ENCODE measurements at places on chromosomes 16 and 17.

GRCh38 chr17:28497931-28498330, 8.2 kb upstream of the FOXN1 start:
- no peak for DNase-seq

DNA sequence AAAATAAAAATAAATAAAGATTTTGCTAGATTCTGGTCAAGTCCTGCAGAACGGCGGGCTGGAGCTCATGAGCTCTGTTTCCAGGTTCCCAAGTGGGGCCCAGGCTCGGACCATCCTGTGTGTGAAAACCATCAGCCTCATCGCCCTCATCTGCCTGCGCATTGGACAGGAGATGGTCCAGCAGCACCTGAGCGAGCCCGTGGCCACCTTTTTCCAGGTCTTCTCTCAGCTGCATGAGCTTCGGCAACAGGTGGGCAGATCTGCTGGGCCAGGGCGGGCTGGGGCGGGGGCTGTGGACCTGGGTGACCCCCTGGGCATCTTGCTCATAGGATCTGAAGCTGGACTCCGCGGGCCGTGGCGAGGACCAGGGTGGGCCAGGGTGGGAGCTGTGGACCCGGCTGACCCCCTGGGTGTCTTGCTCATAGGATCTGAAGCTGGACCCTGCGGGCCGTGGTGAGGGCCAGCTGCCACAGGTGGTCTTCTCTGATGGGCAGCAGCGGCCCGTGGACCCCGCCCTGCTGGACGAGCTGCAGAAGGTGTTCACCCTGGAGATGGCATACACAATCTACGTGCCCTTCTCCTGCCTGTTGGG, 7.8 kb downstream of the WDR81 start:
- no peak for DNase-seq

- no peak for DNase-seq
Measured at GRCh38 chr16:71426069-71426879, 15.6 kb downstream of the TLE7 start.

DNA sequence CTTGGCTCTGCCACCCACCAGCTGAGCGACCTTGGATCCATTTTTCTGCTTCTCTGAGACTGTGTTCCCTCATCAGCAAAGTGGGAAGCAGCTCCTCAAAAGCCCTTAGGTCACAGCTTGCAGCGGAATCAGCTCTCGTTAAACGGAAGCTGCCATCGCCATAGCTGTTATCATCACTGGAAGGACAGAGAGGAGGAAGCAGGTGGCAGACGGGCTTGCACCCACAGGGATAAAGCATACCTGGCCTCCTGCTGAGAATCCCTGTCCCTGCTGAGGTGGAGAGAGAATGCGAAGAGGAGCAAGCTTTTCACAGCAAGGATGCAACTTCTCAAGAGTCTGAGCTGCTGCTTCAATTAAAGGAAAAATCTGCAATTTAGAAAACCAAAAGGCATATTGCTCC, 106.6 kb downstream of the CLEC16A start:
- no peak for DNase-seq

GRCh38 chr16:70565053-70565452, 41.4 kb downstream of the SF3B3 start:
- no peak for DNase-seq

- DNase-seq, result no peak
Measured at GRCh38 chr17:12568358-12569251, 97.1 kb upstream of the MYOCD start.

GRCh38 chr16:50534091-50534490, 14.1 kb upstream of the NKD1 start:
- DNase-seq, result no peak

- DNase-seq, result no peak
Measured at GRCh38 chr17:4808378-4808767, 1.4 kb downstream of the PLD2 start.

GRCh38 chr17:4728124-4728523, 3.1 kb upstream of the MED11 start:
- DNase-seq, result no peak

DNA sequence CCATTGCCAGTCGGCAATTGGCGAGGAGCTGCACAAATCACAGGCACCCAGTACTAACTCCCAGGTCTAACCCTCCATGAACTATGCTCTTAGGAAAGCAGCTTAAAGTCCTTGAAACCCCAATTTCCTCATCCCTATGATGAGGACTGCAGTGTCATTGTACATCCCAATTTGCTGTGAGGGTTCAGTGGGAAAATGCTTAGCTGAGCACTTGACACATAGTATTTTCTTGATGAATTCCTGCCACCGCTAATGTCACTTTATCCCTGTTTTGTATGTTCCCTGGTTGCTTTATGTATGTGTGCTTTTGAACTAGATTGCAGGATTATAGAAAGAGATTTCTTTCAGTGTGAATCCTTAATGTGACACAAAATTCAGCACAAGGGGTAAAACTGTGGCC, 161.5 kb upstream of the RBFOX1 start:
- DNase-seq, result no peak

GRCh38 chr16:724188-725040, 1.8 kb downstream of the CCDC78 start:
- DNase-seq, result no peak

- DNase-seq, result peak; percentile 6
Measured at GRCh38 chr16:68776821-68777485, 39.9 kb downstream of the CDH1 start.

DNA sequence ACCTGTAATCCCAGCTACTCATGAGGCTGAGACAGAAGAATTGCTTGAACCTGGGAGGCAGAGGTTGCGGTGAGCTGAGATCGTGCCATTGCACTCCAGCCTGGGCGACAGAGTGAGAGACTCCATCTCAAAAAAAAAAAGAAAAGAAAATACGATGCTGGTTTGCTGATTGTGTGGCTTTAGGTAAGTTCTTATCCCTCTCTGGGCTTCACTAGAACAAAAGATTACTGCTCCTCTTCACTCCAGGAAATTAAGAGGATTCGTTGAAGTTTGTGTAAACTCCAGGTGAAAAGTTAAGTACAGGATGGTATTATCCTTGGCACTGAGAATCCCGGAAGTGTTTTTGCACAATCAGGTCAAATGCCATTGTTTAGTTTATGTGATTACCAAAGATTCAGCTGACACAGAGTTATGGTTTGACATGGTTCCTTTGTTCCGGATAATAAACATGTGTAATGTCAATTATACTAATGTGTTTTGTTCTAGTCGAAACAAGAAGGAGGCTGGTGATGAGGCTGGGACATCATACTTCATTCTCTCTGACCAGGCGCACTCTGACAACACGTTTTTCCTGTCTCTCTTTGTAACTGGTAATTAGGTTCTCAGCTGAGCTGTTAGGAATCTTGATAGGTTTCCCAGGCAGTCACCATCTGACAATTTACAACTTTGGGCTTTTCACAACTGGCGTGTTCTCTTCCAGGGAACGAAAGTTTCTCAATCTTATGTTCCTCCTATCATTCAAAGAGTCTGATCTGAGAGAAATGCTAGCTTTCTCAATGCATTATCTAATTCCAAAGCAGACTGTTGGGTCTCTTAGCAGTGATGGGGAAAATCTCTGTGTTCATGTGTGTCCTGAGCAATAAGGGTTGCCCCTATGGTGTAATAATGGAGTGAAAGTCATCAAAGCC, 10.8 kb upstream of the TAOK1 start:
- no peak for DNase-seq

DNA sequence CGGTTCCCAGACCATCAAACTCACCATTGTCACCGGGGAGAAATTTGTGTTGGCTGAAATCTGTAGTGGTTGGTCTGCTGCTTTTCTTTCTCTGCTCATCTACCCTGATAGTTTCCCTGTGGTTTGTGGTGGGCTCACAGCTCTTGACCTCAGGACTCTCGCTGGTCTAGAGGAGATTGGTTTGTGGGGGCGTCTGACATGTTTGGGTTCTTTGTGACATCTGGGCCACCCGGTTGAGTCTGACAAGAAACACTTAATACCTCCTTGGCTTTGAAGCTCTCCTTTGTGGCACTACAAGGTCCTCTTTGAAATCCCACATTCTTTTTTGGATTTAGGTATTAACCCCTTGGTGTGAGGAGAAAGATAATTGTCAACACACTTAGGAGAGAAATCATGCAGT, 662.0 kb downstream of the WWOX start:
- no peak for DNase-seq

GRCh38 chr17:27849474-27850185, 43.5 kb downstream of the LYRM9 start:
- DNase-seq, result no peak

GRCh38 chr17:38885728-38886642, 16.1 kb downstream of the LASP1 start:
- DNase-seq, result no peak

DNA sequence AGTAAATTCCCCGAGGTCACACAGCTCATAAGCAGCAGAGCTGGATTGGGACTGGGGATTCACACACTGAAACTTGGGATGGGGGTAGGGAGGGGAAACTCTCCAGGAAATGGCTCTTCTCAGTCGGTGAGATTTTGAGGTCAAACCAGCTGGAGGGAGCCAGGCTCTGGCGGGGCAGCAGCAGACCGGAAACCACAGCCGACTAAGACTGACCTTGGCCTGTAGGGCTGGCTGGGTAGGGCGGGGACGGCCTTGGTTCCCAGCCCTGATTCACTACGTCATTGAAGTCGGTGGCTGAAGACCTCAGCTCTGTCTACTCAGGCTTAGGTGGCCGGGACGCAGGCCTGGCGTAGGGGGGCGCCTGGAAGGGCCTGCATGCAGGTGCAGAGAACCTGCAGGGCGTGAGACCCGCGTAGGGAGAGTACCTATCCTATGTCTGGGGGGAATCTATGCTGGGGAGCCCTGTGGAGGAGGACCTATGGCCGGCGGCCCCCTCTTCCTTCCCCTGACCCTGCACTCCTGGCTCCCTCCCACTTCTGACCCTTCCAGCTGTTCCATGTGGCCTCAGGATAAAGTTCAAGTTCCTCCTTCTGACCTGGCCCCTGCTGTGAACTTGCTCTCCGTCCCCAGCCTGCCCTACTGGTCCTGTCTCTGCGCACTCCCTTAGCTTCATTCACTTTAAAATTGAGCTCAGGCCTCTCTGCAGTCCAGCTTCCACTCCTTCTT, 11.9 kb upstream of the SLC4A1 start:
- DNase-seq, result peak; percentile 10

- no peak for DNase-seq
Measured at GRCh38 chr17:29059281-29059680, 16.3 kb downstream of the PIPOX start.

GRCh38 chr17:3004925-3005324, 58.5 kb downstream of the OR1D5 start:
- no peak for DNase-seq

- peak; percentile 54 for DNase-seq
Measured at GRCh38 chr16:89821438-89822187, 5.2 kb upstream of the FANCA start.

DNA sequence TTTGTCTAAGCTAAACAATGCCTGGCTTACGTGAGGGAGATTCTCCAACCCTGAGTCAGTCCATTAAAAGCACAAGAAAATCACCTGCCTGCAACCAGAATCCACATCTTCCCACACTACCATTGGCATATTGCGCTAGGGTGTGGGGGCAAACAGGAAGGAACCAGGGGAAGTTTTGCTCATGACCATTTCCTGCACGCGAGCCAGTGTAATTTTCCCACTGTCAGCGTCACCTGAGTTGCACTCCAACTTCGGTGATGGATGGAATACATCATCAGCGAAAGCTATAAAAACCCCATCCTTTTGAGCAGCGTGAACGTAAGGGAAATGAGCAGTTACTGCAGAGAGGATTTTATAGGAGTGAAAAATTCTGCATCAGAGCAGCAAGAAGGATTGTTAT, 167.9 kb upstream of the NOL11 start:
- DNase-seq, result no peak

- no peak for DNase-seq
Measured at GRCh38 chr16:66030036-66030435, 336.5 kb upstream of the CDH5 start.

DNA sequence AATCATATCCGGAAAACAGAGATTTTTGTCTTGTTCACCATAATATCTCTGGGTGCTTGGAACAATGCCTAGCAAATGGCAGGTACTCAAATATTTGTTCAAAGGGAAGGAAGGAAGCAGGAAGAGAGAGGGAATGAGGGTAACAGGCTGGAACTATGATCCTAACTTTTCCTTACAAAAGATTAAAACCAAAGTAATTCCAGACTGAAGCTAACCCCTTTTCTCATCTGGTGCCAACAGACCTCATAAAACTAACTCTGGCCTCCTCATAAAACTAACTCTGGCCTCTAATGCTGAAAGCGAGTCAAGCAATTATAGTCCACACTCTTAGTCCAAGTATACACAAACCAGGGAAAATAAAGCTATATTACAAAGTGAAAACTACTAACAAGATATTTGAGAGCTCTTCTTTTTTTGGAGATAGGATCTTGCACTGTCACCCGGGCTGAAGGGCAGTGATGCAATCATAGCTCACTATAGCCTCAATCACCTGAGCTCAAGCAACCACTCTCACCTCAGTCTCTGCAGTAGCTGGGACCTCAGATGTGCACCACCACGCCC, 84.6 kb downstream of the KANSL1 start:
- DNase-seq, result no peak

DNA sequence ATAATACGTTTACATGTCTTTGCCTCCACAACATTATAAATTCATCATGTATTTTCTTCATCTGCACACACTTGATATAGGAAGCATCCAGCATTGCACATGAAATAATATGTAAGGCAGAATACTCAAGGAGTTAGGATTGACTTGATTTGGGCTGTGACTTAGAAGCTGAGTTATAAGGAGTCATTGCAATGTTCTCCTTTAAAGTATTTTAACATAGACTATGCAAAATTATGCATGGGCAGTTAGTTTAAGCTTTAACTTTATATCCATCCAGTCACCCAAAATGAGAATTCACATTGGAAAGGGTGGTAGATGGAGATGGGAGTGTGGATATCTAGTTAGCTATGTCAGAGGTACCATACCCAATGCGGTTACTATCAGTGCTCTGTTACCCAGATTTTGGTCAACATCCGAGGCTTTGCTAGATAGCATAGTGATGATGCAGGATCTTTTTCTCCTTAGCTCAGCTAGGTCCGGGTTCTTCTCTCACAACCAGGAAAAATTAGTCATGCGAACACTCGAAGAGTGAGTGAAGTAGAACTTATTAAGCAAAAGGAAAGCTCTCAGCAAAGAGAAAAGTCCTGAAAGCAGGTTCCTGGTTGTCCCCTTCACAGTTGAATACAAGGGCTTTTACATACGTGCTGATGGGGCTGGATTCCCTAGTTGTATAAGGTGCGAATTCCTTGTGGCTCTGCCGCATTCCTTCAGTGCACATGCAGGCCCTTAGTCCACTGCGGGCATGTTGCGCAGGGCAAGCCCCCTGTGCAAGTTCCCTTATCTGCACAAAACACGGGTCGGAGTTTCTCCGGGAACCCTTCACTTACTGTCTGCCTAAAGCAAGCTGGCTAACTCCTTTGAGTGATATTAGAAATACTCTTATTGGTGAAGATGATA, 73.1 kb upstream of the FAM20A start:
- no peak for DNase-seq

Measured in CD8-positive, alpha-beta memory T cell (primary cell).